ENCODE measurements at places on chromosomes 2 and 18.

GRCh38 chr18:63905361-63905760 lies 2.4 kb upstream of the SERPINB10 start:
- DNase-seq: no peak

DNA sequence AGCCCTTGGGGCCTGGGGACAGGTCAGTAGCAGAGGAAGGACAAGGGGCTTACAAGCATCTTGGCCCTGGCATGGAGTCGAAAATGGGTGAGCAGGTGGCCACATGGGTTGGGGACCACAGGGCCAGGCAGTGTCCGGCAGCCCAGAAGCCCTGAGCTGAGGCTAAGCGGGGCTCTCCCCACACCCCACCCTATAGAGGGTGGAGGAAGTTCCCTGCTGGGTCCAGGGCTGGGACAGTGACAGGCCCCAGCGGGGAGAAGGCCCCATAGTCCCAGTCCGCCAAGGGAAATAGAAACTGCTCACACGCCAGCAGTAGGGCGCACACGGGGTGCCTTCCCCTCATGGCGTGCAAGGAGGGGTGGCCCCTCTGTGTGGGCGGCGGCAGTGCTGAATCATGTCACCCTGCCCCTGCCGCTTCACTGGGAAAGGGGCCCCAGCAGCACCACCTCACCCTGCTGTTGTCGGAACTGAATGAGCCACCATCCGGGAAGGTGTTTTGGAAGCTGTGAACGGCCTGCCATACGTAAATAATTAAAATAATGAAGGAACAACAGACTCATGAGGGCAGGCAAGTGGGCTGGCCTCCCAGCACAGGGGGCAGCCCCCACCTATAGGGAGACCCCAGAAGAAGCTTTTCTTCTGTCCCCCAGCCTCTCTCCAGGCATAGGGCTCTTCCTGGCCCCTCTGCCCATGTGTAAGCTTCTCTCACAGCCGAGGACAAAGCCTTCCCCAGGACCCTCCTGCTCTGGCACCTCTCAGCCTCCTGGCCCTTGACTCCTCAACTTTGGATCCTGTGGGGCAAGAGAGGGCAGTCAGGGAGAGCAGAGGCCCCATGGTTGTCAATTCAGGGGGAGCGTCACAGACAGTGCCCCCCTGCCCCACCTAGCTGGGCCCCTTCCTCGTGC lies 12.7 kb upstream of the DUSP2 start:
- no peak for DNase-seq

- peak; percentile 98 for DNase-seq
Measured at GRCh38 chr2:27320958-27321543, 1.8 kb downstream of the MPV17 start.

- DNase-seq: peak; percentile 42
Measured at GRCh38 chr2:151996243-151997003, 102.4 kb downstream of the CACNB4 start.

GRCh38 chr18:5288517-5288935 lies 7.0 kb downstream of the ZBTB14 start:
- DNase-seq: no peak

DNA sequence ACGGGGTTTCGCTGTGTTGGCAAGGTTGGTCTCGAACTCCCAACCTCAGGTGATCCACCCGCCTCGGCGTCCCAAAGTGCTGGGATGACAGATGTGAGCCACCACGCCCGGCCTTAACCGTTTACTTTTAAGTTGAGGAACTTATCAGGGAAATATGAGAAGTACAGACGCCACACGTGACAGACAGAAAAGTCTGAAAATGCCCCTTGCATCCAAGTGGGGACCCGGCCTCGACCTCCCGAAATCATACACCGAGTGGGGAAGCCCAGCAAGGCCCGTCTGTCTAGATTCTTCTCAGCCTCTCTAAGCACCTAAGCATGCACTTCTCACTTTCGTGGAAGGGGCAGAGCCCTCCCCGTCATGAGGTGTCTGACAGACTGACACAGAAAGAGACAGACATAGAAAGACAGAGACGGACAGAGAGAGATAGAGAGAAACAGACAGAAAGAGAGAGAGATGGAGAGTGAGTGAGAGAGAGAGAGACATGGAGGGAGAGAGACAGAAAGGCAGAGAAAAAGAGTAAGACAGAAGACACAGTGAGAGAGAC lies 107.3 kb upstream of the ANKRD30BL start:
- DNase-seq: no peak

- DNase-seq: no peak
Measured at GRCh38 chr18:1294229-1294628, 389.6 kb downstream of the ADCYAP1 start.

DNA sequence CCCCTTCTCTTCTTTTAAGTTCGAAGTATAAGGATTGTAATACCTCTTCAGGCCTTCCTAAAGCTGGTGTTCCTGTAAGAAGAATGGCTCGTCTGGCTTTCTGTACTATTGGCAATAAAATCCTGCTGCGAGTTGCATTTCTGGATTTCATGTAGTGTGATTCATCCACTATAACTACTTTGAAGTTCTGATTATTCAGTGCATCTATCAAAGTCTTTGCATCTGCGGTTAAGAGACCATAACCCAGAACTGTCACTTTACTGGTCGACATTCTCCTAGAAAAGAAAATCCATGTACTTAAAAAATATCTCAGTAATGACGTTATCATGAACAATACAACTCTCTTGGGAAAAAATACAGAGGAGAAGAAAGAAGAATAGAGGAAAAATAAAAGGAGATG lies 181.1 kb downstream of the ZRANB3 start:
- peak; percentile 7 for DNase-seq

GRCh38 chr2:2561346-2562095 lies 230.4 kb upstream of the MYT1L start:
- no peak for DNase-seq
